Stimulated activated CD4-positive, alpha-beta T cell treated with anti-CD3 and anti-CD28 coated beads, Interleukin-15, amount 100 ng/mL, for 1 hour (primary cell): ENCODE measurements at places on chromosomes 6 and 20.
A peak's percentile ranks its signal among the peaks of the same experiment; 100 is the strongest.

DNA sequence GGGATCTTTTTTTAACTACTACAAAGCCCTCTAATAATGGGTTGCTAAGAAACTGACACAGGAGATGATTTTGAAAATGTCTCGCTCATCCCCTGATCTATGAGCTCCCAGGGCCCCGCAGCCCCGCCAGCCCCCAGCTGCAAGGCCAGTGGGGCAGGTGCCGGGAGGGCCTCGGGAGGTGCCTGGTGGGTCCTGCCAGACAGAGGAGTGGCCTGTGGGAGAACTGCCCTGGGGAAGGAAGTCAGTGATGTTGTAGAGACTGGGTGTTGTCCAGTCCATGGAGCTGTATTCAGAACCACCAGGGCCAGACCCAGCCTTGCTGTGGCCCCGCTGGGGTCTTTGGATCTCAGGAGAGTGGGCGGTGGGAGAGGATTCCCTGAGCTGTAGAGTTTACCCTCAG, 258.7 kb downstream of the TAF4 start:
- no peak for DNase-seq

GRCh38 chr6:15892369-15892768, 229.5 kb upstream of the DTNBP1 start:
- DNase-seq, result no peak

- DNase-seq, result no peak
These were observed 23.1 kb upstream of the DACT2 start for GRCh38 chr6:168342636-168343035.

DNA sequence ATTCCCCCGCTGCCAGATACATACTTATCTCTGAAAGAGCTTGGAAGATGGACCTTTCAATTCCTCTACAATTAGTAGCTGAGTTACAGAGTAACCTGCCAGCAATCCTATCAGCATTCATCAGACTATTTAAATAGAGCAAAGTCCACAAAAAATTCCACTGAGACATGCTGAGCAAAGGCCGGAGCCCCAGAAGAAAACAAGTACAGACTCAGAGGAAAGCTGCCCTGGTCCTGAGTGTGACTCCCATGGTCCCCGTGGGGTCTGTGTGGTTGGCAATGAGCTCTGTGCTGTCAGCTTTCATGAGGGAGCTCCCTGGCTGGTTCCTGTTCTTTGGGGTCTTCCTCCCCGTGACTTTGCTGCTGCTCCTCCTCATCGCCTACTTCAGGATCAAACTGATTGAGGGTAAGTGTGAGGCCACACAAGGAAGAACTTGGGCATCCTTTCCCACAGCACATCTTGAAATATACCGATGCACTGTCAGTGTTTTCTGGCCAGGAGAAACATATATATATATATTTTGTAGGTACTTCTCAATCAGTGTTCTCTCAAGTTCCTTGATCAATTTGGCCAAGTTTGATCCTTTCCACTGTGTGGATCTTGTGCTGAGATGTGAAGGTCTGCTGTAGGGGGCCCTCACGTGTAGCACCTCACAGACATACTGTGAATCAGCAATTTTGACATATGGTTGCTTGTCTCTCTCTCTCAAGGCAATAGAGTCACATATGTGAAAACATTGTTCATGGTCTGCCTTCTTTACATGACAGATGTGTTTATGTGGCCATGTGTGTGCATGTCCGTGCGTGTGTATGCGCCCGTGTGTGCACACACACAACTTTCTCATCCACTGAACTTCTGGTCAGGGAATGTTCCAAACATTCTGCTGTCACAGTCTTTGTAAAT, at the start of gene SMLR1:
Gene SMLR1, plus strand, starts transcription at position 160 of the 903 bp plus-strand sequence. Its CDS starts 8 bp downstream, at position 168.
- DNase-seq, result no peak

GRCh38 chr6:143531720-143532499, 20.4 kb upstream of the FUCA2 start:
- no peak for DNase-seq

DNA sequence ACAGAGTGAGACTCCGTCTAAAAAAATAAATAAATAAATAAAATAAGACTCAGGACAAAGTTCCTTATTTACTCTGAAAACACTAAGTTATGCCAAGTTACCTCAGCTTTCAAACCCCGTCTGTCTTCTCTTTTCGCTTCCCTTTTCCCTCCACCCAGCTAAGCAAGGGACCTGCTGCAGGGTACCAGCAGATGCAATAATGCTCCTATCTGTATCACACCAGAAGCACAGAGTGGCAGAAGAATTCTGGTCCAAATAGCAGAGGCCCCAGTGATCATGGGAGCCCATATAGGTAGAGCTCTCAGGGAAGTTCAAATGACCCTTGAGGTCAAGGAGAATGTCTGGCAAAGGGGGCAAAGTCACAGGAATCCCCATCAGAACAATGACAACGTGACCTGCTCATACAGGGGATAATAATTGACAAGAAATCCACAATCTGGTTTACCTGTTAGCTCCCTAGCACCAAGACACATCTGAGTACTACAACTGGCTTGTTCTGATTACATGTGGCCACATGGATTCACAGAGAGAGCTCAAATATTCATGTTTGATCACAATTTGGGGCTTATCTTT, 8.7 kb downstream of the GCM1 start:
- DNase-seq, result no peak

- DNase-seq, result no peak
These were observed 314.5 kb upstream of the CDH4 start for GRCh38 chr20:60937585-60937984.

DNA sequence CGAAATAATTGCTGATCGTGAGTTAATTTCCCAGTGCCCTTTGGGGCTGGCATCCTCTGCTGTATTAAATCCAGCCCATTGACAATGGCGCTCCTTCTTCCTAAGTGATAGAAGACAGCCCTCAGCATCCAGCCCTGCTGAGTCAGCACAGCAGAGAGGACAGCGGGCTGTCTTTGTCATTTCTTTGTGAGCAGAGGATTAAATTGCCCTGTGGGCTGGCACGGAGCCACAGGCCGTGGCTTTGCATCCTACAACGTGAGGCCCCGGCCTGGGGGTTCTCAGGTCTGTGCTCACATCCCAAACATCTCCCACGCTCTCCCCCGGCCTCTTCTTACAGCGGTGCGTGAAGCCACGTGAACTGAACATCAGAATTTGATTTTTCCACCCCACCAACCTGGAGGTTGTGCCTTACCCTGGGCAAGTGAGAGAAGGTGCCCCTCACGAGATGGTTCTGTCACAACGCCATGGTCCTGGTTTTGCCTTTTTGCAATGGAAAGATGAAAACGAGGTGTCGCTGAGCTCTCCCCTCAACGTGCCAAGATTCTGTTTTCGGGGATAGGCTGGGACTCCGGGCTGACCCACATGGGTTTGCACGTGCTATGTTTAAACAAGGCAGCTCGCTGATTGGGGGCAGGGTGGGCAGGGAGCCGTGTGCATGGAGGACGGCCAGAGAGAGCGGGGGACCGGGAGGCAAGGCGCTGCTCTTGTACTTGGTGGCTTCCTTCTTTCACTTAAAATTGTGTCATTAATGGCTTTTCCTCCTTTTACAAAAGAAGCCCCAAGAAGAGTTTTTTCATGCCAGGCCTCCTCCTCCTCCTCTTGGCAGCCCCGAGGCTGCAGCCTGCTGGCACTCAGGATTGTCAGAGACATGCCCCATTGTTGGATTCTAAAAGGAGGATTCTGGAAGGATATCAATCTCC, 19.5 kb downstream of the CDH4 start:
- no peak for DNase-seq

DNA sequence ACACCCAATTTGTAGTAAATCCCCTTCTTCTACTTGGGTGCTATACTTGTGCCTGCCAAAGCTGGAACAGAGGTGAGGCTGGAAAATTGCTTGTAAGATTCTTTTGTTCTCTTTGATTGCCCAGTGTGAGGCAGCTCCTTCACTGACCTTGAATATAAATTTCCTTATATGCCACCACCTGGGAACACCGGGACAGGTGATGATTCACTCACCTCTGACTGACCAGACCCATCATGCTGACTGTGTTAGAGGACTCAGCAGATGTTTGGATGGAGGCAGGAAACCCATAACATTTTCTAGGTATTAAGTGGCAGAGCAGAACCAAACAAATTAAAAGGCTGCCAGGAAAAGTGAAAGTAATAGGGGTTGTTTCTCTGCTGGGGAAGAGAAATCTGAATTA, 120.9 kb downstream of the GRM1 start:
- DNase-seq, result no peak

DNA sequence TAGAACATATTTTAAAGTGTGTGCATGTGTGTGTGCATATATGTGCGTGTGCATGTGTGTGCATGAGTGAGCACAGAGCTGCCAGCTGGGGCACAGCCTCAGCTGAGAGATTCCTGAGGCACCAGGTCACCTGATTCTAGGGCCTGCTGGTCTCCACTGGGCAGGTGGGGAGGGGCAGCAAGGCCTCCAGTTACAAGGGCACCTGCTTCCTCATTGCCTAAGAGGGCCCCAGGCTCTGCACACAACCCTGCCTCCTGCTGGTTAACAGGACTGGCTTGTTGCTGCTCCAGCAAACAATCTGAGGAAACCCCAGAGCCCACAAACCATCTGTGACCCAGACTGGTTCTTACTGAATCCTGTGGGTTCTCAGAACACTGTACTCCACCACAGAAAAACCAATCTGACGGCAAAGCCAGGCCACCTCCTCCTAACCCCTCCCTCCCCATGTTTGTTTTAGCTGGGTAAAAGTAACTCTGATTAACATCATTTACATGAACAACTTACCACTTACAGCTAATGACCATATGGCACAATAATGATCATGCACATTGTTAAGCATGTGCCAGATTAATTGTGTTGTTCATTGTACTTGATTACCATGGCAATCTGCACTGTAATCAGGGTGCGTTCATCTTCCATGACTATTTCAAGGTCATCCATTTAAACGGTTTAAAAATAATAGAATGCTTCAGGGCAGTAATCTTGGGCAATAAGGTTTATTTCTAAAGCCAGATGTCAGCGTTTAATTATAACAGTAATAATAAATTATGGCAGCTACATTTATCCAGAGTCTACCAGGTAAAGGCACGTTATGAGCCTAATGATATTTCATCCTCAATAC, 23.1 kb upstream of the UBE2J1 start:
- no peak for DNase-seq

DNA sequence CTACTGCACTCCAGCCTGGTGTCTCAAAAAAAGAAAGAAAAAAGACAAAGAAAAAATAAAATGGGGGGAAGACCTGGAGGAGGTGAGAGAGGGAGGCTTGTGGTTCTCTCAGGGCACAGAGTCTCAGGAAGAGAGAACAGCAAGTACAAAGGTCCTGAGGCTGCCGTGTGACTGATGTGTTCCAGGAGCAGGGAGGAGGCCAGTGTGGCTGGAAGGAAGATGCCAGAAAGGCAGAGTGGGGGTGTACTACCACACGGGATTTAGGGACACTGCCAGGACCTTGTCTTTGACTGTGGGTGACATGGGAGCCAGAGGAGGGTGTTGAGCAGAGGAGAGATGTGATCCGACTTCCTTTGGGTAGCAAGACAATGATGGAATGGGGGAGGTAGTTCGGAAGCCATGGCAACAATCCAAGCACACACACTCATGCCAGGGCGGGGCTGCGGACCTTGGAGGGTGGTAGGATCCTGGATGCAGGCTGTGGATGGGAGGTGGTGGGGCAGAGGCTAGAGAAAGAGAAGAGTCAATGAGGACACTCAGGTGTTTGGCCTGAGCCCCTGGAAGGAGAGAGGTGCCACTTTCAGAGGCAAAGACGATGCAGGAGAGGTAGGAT, 136.4 kb upstream of the PTPN1 start:
- no peak for DNase-seq

GRCh38 chr6:157021344-157021992, 244.3 kb downstream of the ARID1B start:
- peak; percentile 78 for DNase-seq

GRCh38 chr20:10758446-10758845, 84.6 kb upstream of the JAG1 start:
- no peak for DNase-seq

- DNase-seq, result no peak
These were observed 23.8 kb downstream of the RBM38 start for GRCh38 chr20:57414867-57415592.

DNA sequence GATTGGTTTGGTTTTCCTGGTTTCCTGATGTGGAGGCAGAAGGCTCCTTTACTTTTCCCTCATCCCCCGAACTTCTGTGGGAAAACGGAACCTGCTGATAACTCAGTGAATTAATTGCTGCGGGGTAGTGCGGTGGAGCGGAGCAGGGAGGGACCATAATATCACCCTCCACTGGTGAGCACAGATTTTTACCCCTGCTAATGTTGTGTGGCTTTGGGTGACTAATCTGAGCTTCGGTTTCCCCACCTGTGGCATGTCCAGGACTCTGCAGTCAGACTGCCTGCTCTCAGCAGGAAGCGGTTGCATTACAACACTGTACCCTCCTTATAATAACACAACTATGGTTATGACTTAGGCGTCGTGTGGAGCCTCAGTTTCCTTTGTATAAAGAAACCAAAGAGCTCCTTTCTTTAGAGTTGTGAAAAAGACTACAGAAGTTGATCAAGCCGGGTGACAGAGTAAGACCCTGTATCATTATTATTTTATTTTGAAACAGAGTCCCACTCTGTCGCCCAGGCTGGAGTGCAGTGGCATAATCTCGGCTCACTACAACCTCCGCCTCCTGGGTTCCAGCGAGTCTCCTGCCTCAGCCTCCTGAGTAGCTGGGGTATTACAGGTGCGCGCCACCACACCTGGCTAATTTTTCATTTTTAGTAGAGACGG, 2.2 kb upstream of the ID1 start:
- DNase-seq, result no peak

GRCh38 chr6:53917464-53917842, 122.6 kb downstream of the LRRC1 start:
- no peak for DNase-seq
